GDM1 (cell line): ENCODE measurements at places on chromosomes 1 and 21.

- DNase-seq: peak; percentile 17
Measured at GRCh38 chr1:40684669-40685068, 6.8 kb upstream of the NFYC start.

DNA sequence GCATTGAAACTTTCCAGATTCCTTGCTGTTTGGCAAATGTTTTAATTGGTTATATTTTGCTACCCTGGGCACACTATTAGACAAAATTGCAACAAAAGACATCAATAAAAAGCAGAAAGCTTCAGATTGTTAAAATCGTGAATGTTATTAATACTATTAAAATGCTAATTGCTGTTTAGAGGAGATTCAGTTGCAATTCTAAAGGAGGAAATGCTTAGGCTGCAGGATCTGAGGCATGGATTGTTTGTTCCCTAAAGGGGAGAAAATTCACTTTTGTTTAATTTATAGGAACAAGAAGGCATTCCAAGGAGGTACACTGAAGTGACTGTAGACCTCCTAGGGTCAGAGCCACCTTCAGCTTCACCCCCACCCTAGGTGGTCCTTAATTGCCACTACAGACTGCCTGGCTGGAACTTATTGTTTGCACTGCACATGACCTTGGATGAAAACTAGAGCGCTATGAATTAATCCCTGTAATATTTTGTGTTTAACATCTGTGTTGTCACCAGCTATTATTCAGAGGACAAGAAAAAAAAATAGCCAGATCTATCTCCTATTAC, 1266.9 kb upstream of the ADGRL2 start:
- no peak for DNase-seq

- no peak for DNase-seq
Measured at GRCh38 chr21:35376406-35377135, 327.5 kb upstream of the RUNX1 start.

- peak; percentile 56 for DNase-seq
Measured at GRCh38 chr1:960363-961131, at the start of gene KLHL17. KLHL17 (plus strand) TSS chr1:960584; CDS start chr1:960694, 110 bp downstream.

DNA sequence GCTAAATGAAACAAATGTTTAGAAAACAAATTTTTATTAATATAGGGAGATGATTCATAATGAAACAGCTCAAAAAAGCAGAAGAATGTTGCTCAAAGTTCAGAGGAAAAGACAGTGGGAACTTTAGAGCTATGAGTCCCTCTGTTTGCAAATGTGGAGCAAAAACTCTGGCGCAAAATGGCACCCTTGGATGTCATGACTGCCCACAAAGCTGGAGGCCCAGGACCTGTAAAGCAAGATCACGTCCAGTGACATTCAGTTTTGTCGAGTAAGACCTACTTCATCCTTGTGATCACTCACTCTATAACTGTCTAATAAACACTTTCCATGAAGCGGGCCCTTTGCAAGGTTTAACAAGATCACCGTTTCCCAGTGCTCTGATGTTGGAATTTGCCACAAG, 9.1 kb upstream of the EXO1 start:
- DNase-seq: no peak

DNA sequence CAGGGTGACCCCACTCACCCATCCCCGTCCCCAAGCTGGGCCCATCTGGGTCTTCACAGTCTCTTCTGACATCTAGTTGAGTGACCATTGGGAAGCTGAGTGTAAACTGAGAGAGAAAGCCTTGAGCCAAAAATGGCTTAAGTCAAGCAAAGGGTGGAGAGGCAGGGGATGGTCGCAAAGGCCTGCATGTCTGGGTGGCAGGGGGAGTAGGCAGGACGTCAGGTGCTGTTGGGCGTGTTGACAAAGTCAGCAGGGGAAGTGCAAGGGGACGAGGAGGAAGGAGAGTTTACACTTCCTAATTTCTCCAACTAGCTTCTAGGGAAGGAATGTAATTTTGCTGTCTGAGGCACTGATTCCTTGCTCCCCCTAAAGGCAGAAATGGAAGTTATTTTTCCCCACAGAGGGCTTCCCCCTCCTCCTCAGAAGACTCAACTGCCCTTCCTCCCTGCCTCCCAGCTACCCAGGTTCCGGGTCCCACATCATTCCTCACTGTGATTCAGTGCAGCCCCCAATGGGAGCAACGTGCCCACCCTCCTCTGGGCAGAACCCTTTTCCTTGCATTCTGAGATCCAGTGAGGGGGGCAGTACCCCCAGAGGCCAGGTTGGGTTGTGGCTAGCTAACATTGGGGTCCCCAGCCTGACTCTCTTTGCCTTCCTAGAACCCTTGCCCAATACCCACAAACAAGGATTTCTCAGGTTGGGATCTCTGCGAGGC, 1.2 kb upstream of the ADORA1 start:
- DNase-seq: no peak

- DNase-seq: no peak
Measured at GRCh38 chr1:61659061-61659460, 65.9 kb downstream of the TM2D1 start.

DNA sequence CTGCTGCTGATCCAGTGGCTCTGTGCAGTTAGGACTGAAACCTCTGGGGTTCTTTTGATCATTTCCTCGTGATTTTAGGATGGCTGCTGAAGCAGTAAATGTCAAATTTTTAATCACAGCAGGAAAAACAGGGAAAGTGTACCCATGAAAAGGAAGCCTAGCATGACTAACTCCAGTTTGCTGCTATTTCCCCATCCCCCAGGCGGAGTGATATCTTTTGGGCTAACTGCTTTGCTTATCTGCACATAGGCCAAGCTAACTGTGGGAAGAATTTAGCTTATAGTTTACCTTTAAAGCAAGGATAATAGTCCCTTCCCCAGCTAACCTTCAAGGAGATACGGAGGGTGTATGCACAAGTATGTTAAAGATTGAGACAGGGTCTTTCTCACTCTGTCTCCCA, 149.8 kb upstream of the TNR start:
- DNase-seq: no peak

- DNase-seq: no peak
Measured at GRCh38 chr1:50852889-50853288, 107.2 kb downstream of the FAF1 start.

DNA sequence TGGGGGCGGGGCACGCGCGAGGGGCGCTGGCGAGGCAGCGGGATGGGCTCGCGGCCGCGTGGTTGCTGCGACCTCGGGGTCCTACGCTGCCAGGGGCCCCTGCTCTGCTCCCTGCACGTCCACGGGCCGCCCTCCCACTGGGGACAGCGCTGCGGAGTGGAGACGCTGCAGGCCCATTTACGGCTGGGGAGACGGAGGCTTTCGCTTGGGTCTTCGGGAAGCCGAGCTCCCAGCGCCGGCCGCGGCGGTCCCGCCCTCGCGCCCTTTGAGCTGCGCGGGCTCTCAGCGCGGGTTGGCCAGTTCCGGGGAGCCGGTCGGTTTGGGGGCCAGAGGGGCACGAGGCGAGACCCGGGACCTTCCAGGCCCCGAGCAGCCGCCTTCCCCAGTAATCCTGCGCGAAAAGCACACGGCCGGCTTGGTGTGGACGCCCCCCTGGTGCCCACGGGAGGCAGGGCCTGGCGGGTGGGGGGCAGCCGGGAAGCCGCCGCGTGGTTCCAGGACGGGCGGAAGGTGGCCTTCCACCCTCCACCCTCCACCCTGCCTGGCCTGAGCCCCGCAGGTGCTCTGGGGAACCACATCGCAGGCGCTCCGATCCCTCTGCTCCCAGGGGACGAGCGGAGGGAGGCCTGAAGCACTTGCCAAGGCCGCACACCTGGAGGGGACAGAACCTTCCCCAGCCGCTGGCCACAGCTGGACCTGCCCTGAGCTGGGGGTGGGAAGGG, 570 bp upstream of the PEX10 start:
- DNase-seq: no peak

GRCh38 chr1:119739150-119739549, 27.4 kb downstream of the PHGDH start:
- no peak for DNase-seq

DNA sequence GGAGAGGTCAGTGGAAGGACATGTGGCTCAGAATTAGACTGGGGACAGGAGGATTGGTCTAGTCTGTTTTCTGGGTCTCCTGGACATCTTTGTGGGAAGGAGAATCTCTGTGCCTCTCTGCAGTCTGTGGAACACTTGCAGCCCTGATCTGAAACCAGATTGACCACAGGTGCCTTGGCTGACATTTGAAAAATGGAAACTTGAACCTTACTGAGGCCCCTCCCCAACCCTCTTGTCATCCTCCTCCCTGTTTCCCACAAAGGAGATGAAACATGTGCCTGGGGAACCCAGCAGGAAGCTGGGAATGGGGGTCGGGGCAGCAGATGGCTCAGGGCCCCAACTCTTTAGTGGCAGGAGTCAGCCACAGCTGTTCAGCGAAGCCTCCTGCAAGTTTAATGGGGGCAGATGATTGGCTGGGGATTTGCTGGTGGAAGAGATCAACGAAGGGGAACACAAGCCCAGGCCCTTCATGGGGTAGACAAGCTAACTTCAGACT, 18.1 kb downstream of the VASH2 start:
- no peak for DNase-seq

DNA sequence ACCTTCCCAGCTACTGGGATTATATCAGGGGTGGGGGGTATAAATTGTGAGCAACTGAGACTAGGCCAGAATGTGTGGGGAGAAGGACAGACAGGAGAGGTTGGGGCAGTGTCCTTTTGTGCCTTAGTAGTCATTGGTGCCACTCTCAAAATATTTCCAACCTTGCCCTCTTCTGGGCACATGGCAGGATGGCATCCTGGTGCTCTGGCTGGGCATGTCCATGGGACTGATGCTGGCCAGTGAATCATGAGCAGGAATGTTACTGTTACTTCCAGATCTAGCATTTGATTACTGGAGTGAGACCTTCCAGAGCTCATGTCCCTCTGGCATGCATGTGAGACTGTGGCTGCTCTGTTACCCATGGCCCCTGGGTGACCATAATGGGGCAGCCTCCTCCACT, 151.2 kb downstream of the MATN1 start:
- DNase-seq: no peak

GRCh38 chr1:160217481-160218051, 12.4 kb downstream of the PEA15 start:
- no peak for DNase-seq

GRCh38 chr1:37317870-37318467, 156.4 kb upstream of the ZC3H12A start:
- no peak for DNase-seq

DNA sequence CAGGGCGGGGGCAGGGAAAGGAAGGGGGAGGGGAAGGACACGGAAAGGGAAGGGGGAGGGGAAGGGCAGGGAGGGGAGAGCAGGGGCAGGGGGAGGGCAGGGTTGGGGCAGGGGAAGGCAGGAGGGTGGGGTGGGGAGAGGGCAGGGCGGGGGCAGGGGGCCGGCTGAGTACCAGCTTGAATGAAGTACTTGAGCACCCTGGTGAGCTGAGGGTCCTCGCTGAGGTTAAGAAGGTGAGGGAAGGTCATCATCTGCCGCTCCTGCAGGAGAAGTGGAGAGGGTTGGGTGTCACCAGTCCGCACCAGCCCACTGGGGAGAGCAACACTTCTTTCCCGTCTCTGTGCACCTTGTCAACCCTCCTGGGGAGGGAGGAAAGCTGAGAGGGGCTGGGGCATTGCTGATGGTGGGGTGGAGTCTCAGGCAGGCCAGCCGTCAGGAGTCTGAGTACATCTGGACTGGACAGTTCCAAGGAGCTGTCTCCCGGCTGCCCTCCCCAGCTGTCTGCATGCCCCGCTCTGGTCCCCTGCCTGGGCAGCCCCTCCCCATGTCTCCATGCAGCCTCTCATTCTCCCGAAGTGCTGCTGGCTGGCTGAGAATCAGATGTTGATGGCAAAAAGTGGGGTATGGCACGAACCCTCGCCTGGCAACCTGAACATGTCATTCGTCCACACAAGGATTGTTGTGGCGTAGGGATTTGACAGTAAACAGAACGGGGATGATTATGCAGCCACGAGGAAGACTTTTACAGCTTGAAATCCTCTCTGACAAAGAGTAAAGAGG, 70.0 kb downstream of the SCCPDH start:
- DNase-seq: no peak

DNA sequence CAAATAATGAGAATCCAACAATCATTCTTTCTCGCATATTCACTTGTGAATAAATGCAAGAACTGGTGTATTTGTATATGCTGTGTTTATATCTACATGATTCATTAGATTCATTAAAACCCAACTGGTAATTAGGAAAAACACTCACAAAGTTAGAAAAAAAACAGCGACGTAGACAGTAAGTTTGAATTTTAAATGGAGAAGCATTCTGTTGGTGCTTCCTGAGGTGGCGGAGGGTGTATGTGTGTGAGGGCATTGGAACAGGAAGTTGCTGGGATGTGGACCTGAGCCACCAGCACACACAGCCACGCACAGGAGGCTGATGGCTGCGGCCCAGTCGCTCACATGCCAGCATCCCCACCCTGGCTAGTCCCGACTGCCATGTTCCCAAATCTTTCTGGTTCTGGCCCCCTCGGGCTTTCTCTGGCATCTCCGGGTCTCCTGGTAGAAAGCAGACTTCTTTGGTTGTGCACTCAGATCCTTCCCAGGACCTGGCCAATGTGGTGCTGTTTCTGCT, 121.6 kb upstream of the IRF2BP2 start:
- peak; percentile 49 for DNase-seq

DNA sequence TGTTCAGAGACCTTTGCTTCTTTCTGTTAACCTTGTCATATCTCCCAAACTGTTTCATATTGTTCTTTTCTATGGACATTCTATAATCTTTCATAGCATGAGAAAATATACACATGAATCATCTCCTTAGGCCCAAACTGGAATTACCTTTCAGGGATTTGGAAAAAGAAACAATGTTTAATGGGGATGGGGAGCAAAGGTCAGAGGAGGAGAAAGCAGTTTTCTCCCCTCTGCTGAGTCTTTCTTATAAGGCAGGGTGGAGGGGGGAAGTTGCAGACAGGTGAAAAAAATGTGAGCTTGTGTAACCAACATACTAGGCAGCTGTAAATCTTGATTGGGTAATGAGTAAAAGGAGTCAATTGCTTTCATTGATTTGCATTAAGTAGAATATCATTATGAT, 164.1 kb downstream of the BRINP2 start:
- DNase-seq: no peak

DNA sequence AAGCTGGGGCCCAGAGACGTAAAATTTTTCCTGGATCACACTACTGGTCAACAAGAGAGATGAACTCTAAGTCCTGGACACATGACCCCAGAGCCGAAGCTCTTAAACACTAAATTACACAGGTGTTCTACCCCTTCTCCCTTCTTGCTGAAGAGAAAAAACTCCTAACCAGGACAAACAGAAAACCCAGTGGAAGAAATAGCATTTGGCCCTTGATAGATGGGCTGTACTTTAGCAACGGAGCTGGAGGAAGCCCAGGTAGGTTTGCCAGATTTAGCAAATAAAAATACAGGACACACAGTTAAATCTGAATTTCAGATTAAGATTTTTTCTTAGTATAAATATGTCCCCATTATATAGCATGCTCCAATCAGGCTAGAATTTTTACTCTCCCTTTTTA, 72.7 kb downstream of the DIRAS3 start:
- DNase-seq: no peak
